ENCODE measurements at places on chromosomes 4 and X.
A peak's percentile ranks its signal among the peaks of the same experiment; 100 is the strongest.

DNA sequence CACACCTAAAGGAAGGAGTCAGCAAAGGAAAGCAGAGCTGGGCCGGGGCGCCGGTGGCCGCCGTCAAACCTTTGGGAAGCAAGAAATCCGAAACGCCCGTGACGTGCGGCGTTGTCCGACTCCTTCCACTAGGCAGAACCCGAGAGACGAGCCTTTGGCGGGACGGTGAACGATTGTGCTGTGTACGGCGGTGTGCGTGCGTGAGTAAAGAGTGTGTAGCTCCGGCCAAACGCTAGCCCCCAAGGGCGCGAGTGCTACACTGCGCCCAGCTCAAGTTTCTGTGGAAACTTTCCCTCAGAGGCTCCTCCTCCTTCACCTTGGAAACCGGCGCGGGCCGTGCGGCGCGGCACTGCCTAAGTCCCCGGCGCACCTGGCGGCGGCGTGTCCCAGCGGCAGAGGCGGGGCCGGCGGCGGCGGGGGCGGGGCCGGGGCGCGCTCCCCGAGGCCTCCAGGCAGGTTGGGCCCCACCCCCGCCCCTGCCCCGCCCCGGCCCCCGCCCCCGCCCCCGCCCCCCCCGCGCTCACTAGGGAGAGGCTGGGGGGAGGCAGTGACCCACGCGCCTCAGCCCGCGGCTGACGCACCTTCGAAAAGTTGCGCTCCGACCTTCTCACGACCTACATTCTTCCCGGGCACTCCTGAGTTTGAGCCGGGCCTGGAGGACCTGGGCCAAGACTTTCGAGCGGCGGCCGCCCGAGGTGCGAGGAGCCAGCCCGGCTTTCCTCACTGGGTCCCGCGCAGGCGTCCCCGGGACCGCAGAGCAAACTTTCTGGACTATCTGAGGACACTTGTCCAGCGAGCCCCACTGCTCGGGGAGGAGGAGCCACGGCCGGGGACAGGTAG lies at the start of gene FHIP1A:
Gene FHIP1A (plus strand): TSS at position 547 of the 840 bp plus-strand sequence. CDS start 157,084 bp downstream, outside the sequence.
- peak; percentile 2 for DNase-seq

- DNase-seq, result peak; percentile 44
Observed at GRCh38 chrX:145817331-145818185, at the start of gene SLITRK2. TSS of gene SLITRK2 (plus strand) at chrX:145817829. CDS start at chrX:145822426, 4,597 bp downstream.

DNA sequence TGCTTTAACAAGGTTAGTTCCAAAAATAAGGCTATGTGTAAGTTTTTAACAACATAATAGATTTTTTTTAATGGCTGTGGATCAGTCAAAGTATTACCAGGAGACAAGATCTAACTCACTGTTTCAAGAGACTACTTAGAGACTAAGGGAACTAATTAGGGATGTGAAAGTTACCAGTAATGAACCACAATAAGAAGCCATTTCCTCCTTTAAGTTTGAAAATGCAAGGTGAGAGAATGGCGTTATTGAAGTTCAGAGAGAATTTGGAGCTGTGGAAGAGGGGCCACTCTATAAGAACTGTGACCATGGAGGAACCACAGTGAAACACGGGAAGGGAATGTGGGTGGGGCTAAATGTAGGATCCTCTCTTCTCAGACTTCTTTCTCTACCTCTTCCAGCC lies 624.2 kb downstream of the GLUD2 start:
- DNase-seq, result no peak

- DNase-seq, result no peak
Observed at GRCh38 chr4:89026542-89026941, 30.4 kb downstream of the FAM13A start.

DNA sequence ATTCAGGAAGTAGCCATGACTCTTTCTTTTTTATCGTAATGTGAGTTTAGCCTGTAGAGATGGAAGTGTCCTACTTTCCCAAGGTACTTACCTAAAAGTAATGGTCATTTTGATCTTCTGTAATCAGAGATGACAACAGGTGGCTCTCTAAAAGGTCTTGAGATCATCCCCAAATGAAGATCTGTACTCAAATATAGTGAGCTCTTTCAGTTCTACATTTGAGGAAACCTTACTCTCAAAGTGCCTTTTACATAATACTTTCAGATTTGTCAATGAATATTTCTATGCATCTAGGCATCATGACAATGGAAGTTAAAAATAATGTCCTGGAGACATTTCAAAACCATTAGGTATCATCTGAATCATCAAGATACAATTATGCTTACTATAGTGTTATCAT lies 17.2 kb upstream of the MND1 start:
- DNase-seq, result no peak

GRCh38 chr4:185820146-185821028 lies 8.4 kb upstream of the SORBS2 start:
- DNase-seq, result no peak

All from anterior cingulate cortex (tissue), 58 donors.